ENCODE measurements at places on chromosomes 2 and 18. TPM values are rescaled to one million over a fixed set of nuclear protein-coding genes. Genes with fewer than 3 reads are reported as not detected.
A peak's percentile ranks its signal among the peaks of the same experiment; 100 is the strongest.

- peaks cover 19% of the 10 kb centered on the region for H3K4me1 ChIP-seq
- no peaks in the 10 kb centered on the region for H3K36me3 ChIP-seq
- DNase-seq = no peak
- H3K27me3 ChIP-seq = peaks cover 3% of the 10 kb centered on the region
- H3K27ac ChIP-seq = peak overlapping the region; percentile 31
- H3K4me3 ChIP-seq = peak overlapping the region; percentile 77
Measured at GRCh38 chr2:24919506-24920097, 435 bp downstream of the ADCY3 start.

- H3K4me1 ChIP-seq = no peaks in the 10 kb centered on the region
- no peaks in the 10 kb centered on the region for H3K36me3 ChIP-seq
- H3K27me3 ChIP-seq = no peaks in the 10 kb centered on the region
- H3K27ac ChIP-seq = no peak overlapping the region
- H3K4me3 ChIP-seq = no peak overlapping the region
Measured at GRCh38 chr2:54899576-54900200, 150.6 kb downstream of the RTN4 start.

GRCh38 chr2:102114290-102114721, 28.2 kb upstream of the IL1R1 start:
- H3K4me3 ChIP-seq = no peak overlapping the region
- H3K27ac ChIP-seq = no peak overlapping the region
- no peaks in the 10 kb centered on the region for H3K27me3 ChIP-seq
- H3K4me1 ChIP-seq = peaks cover 16% of the 10 kb centered on the region

DNA sequence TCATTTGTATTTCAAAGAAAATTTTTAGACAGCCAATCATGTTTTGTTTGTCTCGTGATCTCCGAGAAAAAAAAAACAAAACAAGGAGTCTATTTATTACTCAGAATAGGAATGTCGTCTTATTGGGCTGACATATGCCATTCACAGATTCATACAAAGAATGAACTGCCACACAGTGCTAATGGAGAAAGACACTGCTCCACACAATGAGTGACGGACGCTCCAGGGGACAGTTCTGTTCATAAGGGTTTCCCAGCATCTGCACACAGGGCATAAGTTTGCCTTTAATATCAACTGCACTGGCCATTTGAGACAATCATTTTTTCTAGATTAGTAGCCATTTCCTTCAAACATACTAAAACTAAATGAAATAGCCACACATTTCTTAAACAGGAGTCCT, 3.4 kb downstream of the SERTAD2 start:
- H3K27me3 ChIP-seq = peaks cover 24% of the 10 kb centered on the region
- no peaks in the 10 kb centered on the region for H3K36me3 ChIP-seq
- H3K27ac ChIP-seq = no peak overlapping the region
- H3K4me3 ChIP-seq = no peak overlapping the region
- no peak for DNase-seq

DNA sequence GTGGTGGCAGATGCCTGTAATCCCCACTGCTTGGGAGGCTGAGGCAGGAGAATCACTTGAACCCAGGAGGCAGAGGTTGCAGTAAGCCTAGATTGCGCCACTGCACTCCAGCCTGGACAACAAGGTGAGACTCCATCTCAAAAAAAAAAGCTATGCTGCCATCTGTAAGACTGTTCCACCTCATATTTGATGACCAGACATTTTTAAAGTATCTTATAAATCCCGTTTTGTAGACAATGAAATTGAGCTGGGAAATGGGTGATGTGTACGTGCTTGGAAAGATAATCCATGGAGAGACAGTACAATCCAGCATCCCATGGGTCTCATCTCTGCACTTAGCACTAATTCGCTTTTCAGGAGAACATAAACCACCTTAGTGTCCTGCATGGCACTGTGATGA, 126.5 kb upstream of the ATP5MC3 start:
- no peak overlapping the region for H3K4me3 ChIP-seq
- no peak for DNase-seq
- no peaks in the 10 kb centered on the region for H3K36me3 ChIP-seq
- no peak overlapping the region for H3K27ac ChIP-seq

- no peak overlapping the region for H3K27ac ChIP-seq
- no peaks in the 10 kb centered on the region for H3K4me1 ChIP-seq
- H3K27me3 ChIP-seq = no peaks in the 10 kb centered on the region
Measured at GRCh38 chr2:178733975-178734374, 73.2 kb downstream of the TTN start.

DNA sequence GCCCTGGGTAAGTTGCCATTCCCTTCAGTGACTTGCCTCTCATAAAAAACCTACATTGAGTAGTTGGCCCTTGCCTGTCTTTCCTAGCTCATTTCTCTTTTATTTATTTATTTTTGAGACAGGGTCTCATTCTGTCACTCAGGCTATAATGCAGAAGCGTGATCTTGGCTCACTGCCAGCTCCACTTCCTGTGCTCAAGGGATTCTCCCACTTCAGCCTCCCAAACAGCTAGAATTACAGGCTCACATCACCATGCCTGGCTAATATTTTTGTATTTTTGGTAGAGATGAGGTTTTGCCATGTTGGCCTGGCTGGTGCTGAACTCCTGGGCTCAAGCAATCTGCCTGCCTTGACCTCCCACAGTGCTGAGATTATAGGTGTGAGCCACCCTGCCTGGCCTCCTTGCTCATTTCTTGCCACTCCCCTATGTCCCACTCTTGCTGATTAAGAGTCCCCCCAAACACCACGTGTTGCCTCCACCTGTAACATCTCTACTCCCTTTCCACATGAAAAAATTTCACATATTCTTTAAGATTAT, 12.6 kb downstream of the EVA1A start:
- no peak for DNase-seq
- no peak overlapping the region for H3K4me3 ChIP-seq
- H3K27ac ChIP-seq = no peak overlapping the region
- peaks cover 21% of the 10 kb centered on the region for H3K4me1 ChIP-seq
- H3K27me3 ChIP-seq = no peaks in the 10 kb centered on the region

Gene C2orf92
- total RNA-seq = 6.9 TPM

Gene PIK3C3
- total RNA-seq = 38.7 TPM

Gene C1GALT1C1L
- total RNA-seq = 0.46 TPM

Gene SULT1C4
- 4.9 TPM for total RNA-seq

Gene MRO
- total RNA-seq = 1.1 TPM

Data from WTC11 (cell line).